ENCODE measurements at places on chromosomes 11 and 22.

GRCh38 chr11:113286509-113287497, 27.6 kb upstream of the TTC12 start:
- no peak for DNase-seq

DNA sequence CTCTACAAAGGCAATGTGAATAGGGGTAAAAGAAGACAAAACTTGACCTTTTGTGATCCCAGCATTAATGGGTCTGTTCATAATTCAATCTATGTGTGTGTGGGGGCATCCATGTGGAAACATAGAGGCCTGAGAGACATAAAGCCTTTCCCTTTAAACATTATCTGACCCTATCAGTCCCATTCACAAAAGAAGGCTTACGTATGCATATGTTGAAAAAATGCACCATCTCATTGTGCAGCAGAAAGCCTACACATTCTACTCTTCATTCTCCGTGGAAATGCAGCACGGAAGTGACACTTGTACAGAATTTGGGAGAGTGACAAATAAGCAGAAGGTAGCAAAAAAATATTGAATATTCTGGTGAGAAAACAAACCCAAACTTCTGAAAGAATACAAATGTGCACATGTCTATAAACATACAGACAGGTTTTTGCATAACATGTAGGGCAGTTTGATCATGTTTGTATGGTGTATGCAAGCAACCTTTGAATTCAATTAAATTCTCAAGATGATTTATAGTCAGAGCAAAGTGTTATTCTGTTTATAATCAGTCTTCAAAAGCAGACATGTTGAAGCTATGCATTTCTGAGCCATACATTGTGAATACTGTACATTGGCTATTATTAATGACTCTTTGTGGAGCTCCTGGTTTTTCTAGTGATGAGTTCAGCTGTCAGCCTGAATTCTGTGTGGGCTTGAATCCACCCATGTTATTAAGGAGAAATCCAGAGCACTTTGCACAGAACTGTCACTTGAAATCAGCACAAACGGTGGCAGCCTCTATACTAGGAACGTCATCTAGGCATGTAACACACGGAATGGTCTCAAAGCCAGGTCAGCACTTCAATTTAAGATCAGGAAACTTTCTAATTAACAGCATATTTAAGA, 236.8 kb downstream of the DCDC1 start:
- DNase-seq: no peak

GRCh38 chr22:29040385-29041275, 21.0 kb downstream of the C22orf31 start:
- no peak for DNase-seq

- DNase-seq: peak; percentile 96
Measured at GRCh38 chr22:37953437-37954179, at the start of the genes C22orf23 and POLR2F. Gene C22orf23 (minus strand): TSS chr22:37953601. CDS start chr22:37953149, 452 bp downstream. Gene POLR2F (plus strand): TSS chr22:37953699. CDS start chr22:37953788, 89 bp downstream.

DNA sequence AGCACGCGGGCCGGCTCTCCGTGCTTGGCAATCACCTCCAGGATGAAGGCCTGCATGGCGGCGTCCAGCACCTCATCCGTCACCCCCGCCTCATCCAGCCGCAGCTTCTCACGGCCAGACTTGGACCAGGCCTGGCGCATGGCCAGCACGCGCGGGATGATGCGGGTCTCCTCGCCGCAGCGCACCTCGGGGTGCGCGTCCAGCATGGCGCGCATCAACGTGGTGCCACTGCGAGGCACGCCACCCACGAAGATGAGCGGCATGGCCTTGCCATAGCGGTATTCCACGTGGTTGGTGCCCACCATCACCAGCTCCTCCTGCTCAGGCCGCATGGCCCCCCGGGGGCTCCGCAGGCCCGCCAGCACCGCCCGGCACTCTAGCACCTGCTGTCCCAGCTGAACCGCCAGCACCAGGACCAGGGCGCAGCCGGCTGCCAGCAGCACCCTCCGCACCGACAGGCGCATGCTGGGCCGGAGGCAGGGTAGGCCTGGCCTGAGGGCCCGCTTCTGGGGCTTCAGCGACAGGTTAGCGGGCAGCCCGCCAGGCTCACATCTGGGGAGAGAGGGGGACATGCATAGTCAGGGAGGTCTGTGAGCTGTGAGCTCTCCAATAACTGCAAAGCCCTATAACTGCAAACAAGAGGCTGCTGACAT, 29.0 kb upstream of the TFIP11 start:
- no peak for DNase-seq

Measured in tibial artery (tissue), 4 donors.